ENCODE measurements at places on chromosomes 4 and X.

DNA sequence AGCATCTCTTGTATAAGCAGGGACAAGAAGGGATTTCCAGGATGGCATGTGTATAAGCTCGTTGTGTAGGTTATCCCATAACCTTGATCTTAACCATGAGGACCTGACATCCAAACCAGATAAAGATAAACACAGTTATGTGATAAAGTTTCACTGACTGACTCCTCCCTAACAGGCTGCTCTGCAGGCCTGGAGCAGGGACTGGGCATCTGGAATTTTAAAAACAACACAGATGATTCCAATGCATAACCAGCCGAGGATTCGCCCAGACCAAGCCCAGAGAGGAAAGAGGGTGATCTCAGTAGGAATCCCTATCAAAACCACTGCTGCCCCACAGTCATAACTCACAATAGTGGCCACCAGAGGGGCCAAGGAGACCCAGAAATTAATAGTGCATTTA lies 22.7 kb downstream of the KLF3 start:
- DNase-seq: no peak

DNA sequence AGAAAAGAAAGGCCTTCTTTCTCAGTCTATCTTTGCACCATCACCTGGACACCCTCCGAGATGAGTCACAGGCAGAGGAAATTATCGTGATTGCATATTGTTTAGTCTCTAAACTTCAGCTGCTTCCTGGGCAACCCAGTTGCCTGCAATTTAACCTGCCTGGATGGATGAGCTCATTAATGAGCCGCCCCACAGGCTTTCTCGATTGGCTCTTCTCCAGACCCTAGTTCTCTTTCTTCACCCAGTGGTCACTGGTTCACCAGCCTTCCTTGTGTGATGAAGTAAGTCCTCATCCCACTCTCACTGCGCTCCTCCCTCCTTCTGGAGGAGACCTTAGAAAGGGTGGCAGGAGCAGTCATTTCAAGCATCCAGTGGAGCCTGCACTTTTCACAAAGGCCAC lies 94.4 kb downstream of the SOWAHB start:
- no peak for DNase-seq

DNA sequence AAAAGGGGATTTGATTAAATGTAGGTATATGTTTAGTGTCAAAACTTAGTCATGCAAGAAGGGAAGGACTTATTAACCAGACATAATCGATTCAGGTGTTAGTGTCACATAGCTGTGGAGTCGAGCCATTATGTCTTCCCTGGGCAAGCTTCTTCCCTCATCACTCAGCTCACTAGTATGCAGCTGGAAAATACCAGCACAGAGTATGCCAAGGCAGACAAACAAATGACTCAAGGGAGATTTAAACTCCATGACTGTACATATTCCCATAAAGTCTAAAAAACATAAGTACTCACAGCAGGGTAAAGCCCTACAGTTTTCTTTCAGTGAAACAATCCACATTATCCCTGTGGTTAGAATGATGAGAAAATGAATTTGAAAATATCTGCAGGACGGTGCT lies 304.5 kb downstream of the CBLL2 start:
- no peak for DNase-seq

DNA sequence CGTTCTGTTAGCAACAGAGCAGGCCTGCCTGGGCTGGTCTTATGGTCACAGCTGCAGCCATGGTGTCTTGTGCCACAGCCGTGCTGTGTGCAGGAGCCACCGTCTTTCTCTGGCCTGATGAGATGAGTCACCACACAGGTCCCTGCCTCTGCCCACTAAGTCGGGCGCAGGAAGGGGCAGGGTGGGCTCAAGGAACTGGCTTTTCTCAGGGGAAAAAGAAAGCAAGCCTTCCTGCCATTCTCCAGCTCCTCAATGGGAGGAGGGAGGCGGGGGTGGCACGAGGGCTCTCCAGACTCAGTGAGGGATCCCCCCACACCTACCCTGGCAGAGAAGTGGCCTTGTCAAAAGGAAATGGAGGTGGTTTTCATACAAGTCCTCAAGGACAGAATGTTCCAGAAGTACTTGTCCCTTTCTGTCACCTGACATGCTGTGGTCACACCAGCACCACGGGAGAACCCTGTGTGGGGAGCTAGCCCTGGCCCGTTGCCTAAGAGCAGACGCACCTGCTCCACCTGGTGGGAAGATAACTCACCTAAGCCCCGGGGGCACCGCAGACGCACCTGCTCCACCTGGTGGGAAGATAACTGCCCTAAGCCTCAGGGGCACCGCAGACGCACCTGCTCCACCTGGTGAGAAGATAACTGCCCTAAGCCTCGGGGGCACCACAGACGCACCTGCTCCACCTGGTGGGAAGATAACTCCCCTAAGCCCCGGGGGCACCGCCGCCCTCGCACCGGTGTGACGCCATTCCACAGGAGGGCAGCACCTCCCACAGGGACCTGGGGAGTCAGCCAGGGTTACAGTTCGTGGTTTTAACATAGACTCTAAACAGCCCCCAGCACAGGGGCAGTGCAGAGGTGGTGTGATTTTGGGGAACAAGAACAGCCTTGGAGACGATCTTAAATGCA lies 18.5 kb downstream of the UVSSA start:
- DNase-seq: no peak

GRCh38 chr4:81914623-81915022 lies 442.9 kb upstream of the RASGEF1B start:
- no peak for DNase-seq

- no peak for DNase-seq
These were observed 150.1 kb downstream of the COMMD8 start for GRCh38 chr4:47313384-47313783.

GRCh38 chr4:8287343-8288280 lies 18.1 kb downstream of the HTRA3 start:
- DNase-seq: no peak

- no peak for DNase-seq
These were observed 298.3 kb downstream of the TRIML1 start for GRCh38 chr4:188437535-188437934.

- no peak for DNase-seq
These were observed 99.0 kb downstream of the ARSJ start for GRCh38 chr4:113880240-113881028.

- DNase-seq: no peak
These were observed 92.0 kb upstream of the TNIP3 start for GRCh38 chr4:121255986-121256750.

DNA sequence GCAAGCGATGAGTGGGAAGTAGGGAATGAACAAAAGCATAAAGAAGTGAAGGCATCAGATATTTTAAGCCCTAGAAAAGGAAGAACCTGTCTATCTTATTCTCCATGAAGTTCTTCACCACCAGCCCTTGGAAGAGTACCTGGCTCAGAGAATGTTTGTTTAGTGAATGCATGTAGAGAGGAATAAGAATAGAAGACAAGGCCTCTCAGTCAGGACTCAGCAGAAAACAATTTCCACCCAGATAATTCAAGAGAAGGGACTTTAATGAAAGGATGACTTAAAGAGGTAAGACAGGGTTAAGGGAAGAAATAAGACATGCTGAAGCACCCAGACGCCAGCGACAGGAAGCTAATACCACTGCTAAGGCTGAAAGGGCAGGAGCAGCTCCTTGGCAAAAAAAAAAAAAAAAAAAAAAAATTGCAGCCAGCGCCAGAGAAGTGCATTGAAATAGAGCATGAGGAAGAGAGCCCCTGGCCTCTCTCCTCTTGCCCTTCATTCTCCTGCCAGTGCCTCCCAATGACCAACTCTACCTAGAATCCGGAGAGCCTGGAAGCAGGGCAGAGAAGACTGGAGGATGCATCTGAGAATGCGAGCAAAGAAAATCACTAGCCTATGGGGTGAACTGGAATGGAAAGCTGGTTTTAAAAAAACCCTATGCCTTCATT lies 47.2 kb upstream of the RASGEF1B start:
- DNase-seq: no peak

DNA sequence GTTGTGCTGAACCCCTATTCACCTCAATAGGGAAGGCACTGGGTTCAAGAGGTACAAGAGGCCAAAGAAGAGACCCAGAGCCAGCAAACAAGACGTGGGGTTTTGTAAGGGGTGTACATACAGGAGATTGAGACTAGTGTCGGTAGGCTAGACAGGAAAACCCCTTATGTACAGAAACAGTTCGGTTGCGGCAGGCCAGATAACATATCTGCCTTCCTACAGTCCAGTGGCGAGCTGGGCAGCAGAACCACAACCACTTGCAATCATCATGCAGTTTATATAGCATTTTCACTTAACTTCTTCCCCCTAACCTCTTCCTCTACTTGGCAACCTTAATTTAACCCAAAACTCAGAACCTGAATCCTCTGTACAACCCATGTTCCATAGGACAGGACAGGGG lies 422.2 kb downstream of the PDHA2 start:
- DNase-seq: no peak

DNA sequence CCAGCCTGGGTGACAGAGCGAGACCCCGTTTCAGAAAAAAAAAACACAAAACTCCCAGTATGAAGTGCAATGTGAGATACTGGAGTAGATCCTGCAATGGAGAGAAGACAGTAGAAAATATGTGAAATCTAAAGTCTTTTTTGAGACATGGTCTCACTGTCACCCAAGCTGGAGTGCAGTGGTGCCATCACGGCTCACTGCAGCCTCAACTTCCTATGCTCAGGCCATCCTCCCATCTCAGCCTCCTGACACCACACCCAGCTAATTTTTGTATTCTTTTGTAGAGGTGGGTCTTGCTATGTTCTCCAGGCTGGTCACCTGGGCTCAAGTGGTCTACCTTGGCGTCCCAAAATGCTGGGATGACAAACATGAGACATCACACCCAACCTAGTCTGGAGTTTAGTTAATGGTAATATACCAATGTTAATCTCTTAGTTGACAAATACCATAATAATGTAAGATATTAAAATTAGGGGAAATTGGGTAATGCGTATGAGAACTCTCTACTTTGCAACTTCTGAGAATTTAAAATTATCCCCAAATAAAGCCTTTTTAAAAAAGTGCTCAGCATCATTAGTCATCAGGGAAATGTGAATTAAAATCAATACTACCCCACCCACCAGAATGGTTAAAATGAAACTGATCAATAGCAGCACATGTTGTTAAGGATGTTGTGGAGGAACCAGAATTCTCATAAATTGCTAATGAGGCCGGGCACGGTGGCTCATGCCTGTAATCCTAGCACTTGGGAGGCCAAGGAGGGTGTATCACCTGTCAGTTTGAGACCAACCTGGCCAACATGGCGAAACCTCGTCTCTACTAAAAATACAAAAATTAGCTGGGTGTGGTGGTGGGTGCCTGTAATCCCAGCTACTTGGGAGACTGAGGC lies 15.0 kb downstream of the RBMX start:
- DNase-seq: no peak

DNA sequence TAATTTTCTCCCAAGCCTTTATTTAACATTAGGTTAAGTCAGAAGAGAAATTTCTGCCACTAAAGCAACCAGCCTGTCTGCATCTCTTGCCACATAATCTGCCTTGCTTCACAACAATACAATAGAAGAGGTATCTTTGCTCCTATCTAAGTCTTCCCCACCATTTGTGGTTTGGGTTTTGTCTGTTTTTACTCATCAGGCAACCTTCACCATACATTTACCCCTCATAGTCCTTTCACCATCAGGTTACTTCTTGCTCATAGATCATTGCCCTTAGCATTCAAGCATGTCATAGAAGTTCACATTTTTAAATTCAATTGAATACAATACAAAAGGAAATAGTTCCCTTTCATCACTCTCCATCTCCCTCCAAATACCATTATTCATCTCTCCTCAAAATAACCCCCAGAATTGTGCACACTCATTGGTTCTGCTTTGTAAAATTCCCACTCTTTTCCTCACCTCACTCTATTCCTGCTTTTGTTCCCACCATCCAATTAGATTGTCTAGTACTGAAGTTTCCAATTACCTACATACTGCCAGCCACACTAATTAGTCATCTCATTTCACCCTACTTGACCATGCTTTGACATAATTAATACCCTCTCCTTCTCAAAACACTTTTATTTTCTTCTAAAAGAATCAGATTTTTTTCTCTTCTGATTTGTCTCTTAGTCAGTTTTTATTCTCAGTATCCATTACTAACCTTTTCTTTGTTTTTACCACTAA lies 1957.0 kb upstream of the AGA start:
- DNase-seq: no peak

GRCh38 chr4:124210746-124211145 lies 501.8 kb downstream of the ANKRD50 start:
- no peak for DNase-seq

- DNase-seq: no peak
These were observed 1427.4 kb downstream of the PCDH7 start for GRCh38 chr4:32147446-32148085.

DNA sequence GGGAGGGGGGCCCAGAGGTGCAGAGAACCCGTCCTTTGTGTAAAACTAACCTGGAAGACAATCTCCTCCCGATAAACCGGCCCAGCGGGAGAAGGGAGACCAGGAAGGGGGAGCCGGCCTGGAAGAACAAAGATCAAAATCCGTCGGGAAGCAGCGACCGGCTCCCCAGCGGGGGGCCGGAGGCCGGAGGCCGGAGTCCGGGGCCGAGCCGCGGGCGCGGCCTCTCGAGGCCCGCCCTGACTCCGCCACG lies 552 bp downstream of the ZDHHC9 start:
- no peak for DNase-seq

- DNase-seq: no peak
These were observed 86.5 kb upstream of the ZIC3 start for GRCh38 chrX:137479386-137479785.

- no peak for DNase-seq
These were observed 8.6 kb downstream of the APEX2 start for GRCh38 chrX:55008571-55009358.

DNA sequence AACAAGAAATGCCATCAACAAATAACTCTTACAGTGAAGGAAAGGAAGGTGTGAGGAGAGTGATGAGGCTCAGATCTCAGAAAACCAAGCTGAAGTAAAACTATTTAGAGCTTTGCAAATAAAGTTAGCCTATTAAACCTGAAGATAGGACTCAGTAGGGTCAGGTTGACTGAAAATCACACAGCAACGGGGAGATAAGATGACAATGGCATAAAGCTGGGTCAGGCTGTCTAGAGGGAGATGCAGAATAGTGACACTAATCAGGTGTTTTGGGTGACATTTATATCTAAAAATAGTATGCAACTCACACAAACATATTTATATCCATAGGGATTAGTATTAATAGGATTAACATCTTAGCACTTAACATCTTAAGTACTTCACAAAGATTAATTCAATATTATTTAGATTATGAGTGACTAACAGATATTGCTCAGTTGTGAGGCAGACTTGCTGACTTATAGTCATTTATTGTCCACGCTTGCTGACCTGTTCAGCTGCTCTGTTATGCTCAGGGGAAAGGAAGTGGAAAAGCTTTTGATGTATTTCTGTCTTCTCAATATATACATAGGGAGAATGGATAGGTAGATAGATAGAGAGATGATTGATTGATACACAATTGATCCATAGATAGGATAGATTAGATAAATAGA lies 130.7 kb upstream of the GUCY1A1 start:
- no peak for DNase-seq

- DNase-seq: no peak
These were observed 145.5 kb upstream of the FGF13 start for GRCh38 chrX:138856881-138857604.

GRCh38 chr4:46994007-46994405 lies 625 bp upstream of the GABRA4 start:
- peak; percentile 6 for DNase-seq

DNA sequence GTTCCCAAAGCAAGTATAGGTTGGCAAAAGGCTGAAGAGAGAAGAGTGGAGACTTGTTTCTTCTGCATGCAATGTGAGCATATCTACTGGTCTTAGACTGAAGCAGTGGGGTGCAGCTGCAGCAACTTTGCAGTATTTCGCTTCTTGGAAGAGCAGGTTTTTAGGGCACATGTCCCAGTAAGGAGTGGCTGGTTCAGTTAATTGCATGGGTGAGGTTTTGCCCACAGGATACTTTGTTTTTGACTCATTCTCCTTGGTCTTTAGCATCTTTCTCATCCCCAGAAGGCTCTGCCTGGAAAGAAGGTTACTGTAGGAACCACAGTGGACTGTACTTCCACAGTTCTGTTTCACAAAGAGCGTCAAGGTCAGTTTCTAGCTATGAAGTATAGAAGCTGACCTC lies 68.0 kb upstream of the NR3C2 start:
- DNase-seq: no peak

Measured in nephron progenitor cell (in vitro differentiated cells).